ENCODE measurements at places on chromosomes 3 and 15.

DNA sequence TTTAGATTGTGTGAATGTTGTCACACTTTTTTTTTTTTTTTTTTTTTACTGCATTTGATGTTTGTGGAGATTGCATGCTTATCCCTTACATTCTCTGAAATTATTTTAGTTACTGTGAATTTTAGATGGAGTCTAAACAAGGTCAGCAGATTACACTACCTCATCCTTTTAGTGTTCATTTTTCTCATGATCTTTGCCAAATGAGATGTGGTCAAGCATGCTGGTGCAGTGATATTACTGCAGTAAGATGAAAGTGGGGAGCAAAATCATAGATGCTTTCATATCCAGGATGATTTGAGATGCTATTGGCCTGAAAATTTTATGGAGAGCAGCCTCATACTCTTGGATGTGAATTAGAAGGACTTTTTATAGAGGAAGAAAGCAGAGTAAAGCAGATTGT is 45.8 kb downstream of the SLC25A26 start:
- no peak for DNase-seq

- DNase-seq, result no peak
Measured at GRCh38 chr3:25872200-25872877, 82.4 kb downstream of the OXSM start.

- no peak for DNase-seq
Measured at GRCh38 chr15:93703092-93703739, 528.1 kb upstream of the MCTP2 start.

DNA sequence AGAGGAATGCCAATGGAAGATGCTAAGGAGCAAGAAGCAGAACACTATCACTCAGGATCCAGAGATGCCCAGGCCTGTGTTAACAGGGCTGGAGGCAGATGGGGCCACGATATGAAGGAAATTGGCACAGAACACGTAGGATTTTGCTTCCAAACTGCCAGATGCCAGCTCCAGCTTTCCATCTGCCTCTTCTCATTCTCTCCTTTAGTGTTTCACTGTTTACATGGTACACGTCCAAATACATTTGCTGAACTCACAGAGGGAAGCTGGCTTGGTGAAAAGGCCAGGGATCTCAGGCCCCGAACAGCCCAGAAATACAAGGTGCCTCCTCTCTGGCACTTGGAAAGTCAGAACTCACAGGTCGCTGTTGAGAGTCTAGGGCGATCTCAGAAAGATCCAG is 187.0 kb downstream of the NTRK3 start:
- DNase-seq, result no peak

GRCh38 chr3:87626546-87626945 is 350.2 kb upstream of the POU1F1 start:
- DNase-seq, result no peak

DNA sequence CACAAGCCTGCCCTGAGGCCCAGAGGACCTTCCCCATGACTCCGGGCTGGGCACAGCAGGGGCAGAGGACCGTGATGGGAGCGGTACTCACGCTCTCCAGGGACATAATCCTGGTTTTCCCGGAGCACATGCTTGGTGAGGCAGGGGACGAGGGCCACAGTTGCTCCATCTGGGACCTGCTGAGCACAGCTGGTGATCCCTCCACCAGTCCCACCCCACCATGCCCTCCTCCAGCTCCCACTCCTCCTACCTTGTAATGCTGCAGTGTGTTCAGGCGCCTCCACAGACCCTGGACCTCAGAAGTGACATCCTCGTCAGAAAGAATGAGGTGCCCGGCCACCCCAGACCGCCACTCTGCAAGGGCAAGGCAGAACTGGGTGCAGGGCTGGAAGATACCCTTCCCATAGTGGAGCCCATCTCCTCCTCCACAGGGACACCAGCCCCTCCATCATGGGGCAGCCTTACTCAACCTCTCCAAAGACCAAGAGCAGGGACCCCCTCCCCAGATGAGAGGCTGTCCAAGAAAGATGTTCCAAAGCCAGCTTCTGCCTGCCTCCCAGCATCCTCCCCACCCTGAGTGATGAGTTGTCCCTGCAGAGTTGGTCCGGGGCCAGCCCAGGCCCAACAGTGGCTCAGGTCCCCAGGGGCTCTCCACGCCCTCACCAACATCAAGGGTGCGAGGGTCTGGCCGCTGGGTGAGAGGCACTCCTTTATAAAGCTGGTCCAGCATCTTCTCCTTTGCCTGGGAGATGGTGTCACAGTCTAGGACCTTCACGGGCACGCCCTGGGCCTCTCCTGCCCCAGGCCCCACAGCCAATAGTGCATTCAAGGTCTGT is 19.5 kb downstream of the PLXNB1 start:
- no peak for DNase-seq

DNA sequence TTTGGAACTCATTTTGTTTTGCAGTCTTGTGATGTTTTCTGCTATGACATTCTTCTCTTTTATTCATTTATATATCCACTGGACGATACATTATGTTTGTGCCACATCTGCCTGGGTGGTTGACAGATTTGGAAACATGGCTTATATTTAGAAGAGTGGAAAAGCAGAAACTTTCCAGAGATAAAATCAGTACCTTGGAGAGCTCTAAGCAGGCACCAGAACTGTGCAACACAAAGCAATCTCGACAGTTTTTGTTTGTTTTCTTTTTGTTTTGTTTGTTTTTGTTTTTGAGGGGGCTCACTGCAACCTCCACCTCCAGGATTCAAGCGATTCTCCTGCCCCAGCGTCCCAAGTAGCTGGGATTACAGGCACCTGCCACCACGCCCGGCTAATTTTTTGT is 45.5 kb downstream of the SYN2 start:
- no peak for DNase-seq
